ENCODE measurements at places on chromosomes 5 and 9. TPM values are rescaled to one million over a fixed set of nuclear protein-coding genes. Genes with fewer than 3 reads are reported as not detected.
A peak's percentile ranks its signal among the peaks of the same experiment; 100 is the strongest.

DNA sequence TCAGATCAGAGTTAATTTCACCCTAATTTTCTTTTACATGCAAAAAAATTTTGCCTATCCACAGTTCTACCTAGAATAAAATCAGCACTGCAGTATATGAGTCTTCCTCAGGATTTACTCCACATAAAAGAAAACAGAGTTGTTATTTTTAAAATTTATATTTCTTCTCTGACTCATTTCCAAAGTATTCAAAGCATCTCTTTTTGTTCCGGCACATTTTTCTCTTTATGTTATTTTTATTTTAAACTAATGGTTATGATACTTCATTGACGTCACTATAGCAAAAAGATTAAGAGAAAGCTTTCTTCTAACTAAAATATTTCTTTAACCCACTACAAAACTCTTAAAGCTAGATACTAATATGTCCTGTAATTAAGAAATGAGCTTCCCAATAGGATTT lies 590.4 kb downstream of the PRELID2 start:
- no peak overlapping the region for H3K4me3 ChIP-seq
- H3K36me3 ChIP-seq = no peaks in the 10 kb centered on the region
- DNase-seq = no peak
- H3K27me3 ChIP-seq = no peaks in the 10 kb centered on the region
- peaks cover 2% of the 10 kb centered on the region for H3K4me1 ChIP-seq

GRCh38 chr5:38790891-38791290 lies 54.9 kb upstream of the OSMR start:
- DNase-seq = no peak
- peaks cover 2% of the 10 kb centered on the region for H3K27me3 ChIP-seq

- DNase-seq = no peak
- H3K36me3 ChIP-seq = no peaks in the 10 kb centered on the region
- H3K27ac ChIP-seq = no peak overlapping the region
- no peaks in the 10 kb centered on the region for H3K27me3 ChIP-seq
- no peaks in the 10 kb centered on the region for H3K4me1 ChIP-seq
Observed at GRCh38 chr9:37640246-37640645, 10.5 kb upstream of the FRMPD1 start.

- DNase-seq = no peak
- H3K4me1 ChIP-seq = no peaks in the 10 kb centered on the region
- no peaks in the 10 kb centered on the region for H3K36me3 ChIP-seq
Observed at GRCh38 chr9:27675354-27675753, 102.1 kb upstream of the C9orf72 start.

DNA sequence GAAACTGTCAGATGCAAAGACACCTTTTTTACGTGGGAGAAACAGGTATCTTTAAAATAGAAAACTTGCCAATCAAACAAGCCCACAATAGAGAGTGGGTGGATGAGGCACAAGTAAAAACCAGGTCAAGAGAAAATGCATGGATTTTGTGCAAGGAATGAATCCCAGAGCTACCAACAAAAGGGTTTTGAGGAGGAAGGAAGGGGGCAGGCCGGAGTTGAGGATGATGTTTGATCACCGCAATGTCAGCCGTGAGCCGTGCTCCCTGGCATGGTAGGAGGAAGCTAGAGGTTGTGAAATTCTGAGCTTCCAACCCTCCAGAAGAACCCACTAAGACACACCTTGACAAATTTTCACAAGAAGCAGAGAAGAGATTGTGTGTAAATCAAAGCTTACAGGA lies 53.2 kb downstream of the HRH2 start:
- H3K4me1 ChIP-seq = no peaks in the 10 kb centered on the region
- no peak for DNase-seq
- no peak overlapping the region for H3K4me3 ChIP-seq
- no peak overlapping the region for H3K27ac ChIP-seq
- no peaks in the 10 kb centered on the region for H3K27me3 ChIP-seq
- H3K36me3 ChIP-seq = no peaks in the 10 kb centered on the region

- no peak for DNase-seq
- no peaks in the 10 kb centered on the region for H3K4me1 ChIP-seq
- no peaks in the 10 kb centered on the region for H3K36me3 ChIP-seq
- no peak overlapping the region for H3K27ac ChIP-seq
- H3K27me3 ChIP-seq = peaks cover 2% of the 10 kb centered on the region
Observed at GRCh38 chr9:91628892-91629291, 205.3 kb upstream of the NFIL3 start.

DNA sequence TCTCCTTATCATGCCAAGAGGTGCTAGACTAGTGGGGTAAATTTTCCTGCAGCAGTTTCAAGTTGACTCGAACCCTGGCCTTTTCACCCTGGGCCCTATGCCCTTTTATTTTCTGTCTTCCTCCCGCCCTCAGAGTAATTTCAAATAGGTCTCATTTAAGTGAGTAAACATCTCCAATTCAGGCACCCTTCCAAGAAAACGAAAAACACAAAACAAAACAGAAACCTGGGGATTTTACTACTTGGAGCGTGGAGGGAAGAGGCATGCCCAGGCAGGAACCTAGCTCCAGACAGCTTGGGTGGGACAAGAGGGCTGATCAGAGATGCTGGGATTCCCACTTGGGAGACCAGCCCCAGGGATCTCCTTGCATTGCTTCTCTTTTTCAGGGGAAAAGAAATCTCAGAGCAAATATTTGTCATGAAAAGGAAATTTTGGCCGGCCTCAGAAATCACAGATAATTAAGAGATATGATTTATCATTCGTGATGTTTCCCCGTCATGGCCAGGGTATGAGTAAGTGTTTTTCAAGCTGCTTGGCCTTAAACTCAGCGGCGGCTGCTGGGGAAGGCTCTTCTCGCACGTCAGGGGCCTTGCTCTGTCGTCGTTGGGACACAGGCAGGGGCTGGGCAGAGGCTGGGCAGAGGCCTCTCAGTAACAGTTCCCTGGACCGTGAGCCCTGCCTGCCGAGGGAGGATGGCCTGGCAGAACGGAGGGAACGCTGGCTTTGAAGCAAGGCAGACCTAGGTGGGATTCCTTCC lies 248.6 kb upstream of the KLF4 start:
- H3K27ac ChIP-seq = no peak overlapping the region
- no peaks in the 10 kb centered on the region for H3K4me1 ChIP-seq
- DNase-seq = peak; percentile 88
- no peak overlapping the region for H3K4me3 ChIP-seq
- H3K27me3 ChIP-seq = no peaks in the 10 kb centered on the region

GRCh38 chr9:79026316-79026715 lies 545.4 kb upstream of the TLE4 start:
- no peaks in the 10 kb centered on the region for H3K36me3 ChIP-seq
- H3K4me1 ChIP-seq = no peaks in the 10 kb centered on the region
- H3K27me3 ChIP-seq = no peaks in the 10 kb centered on the region
- no peak for DNase-seq

GRCh38 chr9:1709347-1709746 lies 305.8 kb upstream of the SMARCA2 start:
- H3K36me3 ChIP-seq = no peaks in the 10 kb centered on the region
- H3K27ac ChIP-seq = no peak overlapping the region
- no peak for DNase-seq
- H3K4me1 ChIP-seq = no peaks in the 10 kb centered on the region
- no peak overlapping the region for H3K4me3 ChIP-seq

DNA sequence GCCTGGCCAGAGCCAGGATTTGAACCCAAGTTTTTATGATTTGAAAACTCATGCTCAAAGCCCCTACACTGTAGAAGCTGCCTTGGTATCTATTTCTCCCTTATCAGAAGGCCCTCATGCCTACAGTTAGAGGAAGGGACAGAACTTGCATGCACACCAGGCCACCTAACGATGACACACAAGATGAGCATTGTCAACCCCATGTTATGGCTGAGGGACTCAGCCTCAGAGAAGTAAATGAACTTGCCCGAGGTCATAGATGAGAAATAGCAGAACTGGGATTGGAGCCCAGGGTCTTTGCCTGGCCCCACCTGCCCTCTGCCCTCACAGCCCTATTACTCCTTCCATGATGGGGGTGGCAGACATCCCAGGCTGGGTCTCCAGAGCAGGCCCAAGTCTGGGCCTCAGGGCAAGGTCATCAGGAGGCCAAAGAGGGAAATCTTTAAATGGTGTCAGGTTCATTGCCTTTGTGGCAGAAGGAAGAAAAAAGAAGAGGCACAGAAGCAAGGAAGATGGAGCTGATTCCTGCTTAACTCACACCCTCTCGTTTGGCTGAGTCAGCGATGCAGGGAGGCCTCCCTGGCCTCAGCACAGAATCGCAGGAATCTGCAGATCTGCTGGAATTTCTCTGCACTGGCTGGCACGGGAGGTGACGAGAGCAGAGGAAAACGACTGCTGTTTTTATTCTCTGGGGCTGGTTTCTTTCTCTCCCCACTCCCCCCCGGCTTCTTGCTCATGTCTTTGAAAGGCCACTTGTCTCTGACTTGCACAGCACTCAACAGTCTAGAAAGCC lies 20.6 kb upstream of the CRB2 start:
- H3K27ac ChIP-seq = no peak overlapping the region
- H3K4me1 ChIP-seq = no peaks in the 10 kb centered on the region
- H3K36me3 ChIP-seq = no peaks in the 10 kb centered on the region
- DNase-seq = no peak
- no peaks in the 10 kb centered on the region for H3K27me3 ChIP-seq
- H3K4me3 ChIP-seq = no peak overlapping the region

DNA sequence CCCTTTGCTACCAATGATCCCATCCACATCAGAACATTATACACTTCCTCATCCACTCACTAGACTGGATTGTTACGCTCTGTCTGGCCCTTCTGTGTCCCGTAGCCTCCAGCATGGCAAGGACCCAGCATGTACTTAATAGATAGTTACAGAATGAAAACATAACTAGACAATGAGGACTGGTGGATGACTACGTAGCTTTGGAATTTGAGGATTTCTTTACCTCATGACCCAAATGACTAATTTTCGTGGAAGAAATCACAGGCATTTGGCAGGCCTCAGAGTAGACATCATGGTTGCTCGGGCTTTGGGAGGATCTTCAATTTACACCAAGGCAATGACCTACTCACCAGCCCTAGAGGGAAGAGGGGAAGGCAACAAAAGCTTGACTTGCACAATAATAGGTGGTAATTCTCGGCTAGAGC lies 299.8 kb downstream of the TLE1 start:
- peak; percentile 63 for DNase-seq
- H3K27me3 ChIP-seq = no peaks in the 10 kb centered on the region
- H3K36me3 ChIP-seq = no peaks in the 10 kb centered on the region
- peaks cover 4% of the 10 kb centered on the region for H3K4me1 ChIP-seq

GRCh38 chr9:28407351-28407750 lies 834.1 kb upstream of the C9orf72 start:
- H3K4me1 ChIP-seq = no peaks in the 10 kb centered on the region
- no peaks in the 10 kb centered on the region for H3K36me3 ChIP-seq
- H3K27ac ChIP-seq = no peak overlapping the region

DNA sequence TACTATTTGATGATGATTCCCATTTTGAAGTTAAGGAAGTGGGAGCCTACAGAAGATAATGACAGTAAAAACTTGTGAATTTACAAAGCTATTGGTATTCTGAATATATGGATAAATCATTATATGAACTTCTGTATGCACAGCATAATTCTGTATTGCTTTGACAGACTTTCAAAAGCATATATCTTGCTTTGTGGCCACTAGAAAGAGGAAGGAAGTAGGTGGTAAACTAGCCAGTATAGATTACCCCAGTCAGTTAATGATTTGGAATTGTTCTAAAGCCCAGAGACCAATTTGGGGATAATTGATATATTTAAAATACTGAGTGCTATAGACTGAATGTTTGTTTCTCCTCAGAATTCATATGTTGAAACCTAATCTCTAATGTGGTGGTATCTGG lies 53.0 kb downstream of the NR2F1 start:
- H3K36me3 ChIP-seq = no peaks in the 10 kb centered on the region
- no peak overlapping the region for H3K4me3 ChIP-seq
- no peaks in the 10 kb centered on the region for H3K4me1 ChIP-seq
- DNase-seq = no peak

- peaks cover 11% of the 10 kb centered on the region for H3K4me1 ChIP-seq
- peak within 1 kb of the TSS; percentile 51 for H3K4me3 ChIP-seq
- peak within 1 kb of the TSS; percentile 94 for H3K27ac ChIP-seq
- DNase-seq = peak; percentile 86
Observed at GRCh38 chr5:159915904-159916840, at the start of gene ADRA1B. Gene ADRA1B, plus strand, starts transcription at chr5:159916482. Its CDS starts 424 bp downstream, at chr5:159916906.

GRCh38 chr5:64900618-64901017 lies 131.9 kb downstream of the CWC27 start:
- H3K4me1 ChIP-seq = no peaks in the 10 kb centered on the region
- no peaks in the 10 kb centered on the region for H3K27me3 ChIP-seq
- no peak overlapping the region for H3K4me3 ChIP-seq
- no peaks in the 10 kb centered on the region for H3K36me3 ChIP-seq

DNA sequence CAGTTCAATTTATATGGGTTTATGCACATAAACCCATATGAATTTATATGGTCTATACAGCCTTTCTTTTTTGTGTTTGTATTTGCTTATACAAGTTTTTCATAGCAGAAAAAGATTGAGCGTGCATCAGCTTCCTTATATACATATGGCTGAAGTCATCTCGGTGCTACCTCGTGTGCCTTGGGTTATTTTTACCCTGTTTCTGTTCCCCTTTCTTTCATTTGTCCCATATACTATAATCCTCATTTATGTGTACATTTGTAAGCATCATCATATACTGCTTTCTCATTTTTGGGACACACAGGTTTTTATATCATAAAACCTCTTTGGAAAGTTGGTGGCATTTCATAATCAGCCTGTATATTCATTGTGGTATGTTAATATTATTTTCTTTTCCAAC lies 107.8 kb upstream of the ADAMTSL1 start:
- DNase-seq = no peak
- no peak overlapping the region for H3K4me3 ChIP-seq
- H3K27me3 ChIP-seq = no peaks in the 10 kb centered on the region
- no peaks in the 10 kb centered on the region for H3K36me3 ChIP-seq
- H3K4me1 ChIP-seq = peaks cover 2% of the 10 kb centered on the region

- H3K4me3 ChIP-seq = no peak overlapping the region
- no peaks in the 10 kb centered on the region for H3K4me1 ChIP-seq
- no peaks in the 10 kb centered on the region for H3K27me3 ChIP-seq
- no peak overlapping the region for H3K27ac ChIP-seq
- no peak for DNase-seq
- H3K36me3 ChIP-seq = no peaks in the 10 kb centered on the region
Observed at GRCh38 chr5:102722931-102723330, 32.2 kb upstream of the PAM start.

GRCh38 chr5:157283434-157283833 lies 17.5 kb downstream of the CYFIP2 start:
- no peak overlapping the region for H3K27ac ChIP-seq
- H3K27me3 ChIP-seq = no peaks in the 10 kb centered on the region
- DNase-seq = no peak
- H3K36me3 ChIP-seq = peaks cover 3% of the 10 kb centered on the region
- H3K4me3 ChIP-seq = no peak overlapping the region

GRCh38 chr5:38846379-38847011 lies 683 bp downstream of the OSMR start:
- H3K4me1 ChIP-seq = no peaks in the 10 kb centered on the region
- H3K27ac ChIP-seq = peak overlapping the region; percentile 3
- peak overlapping the region; percentile 66 for H3K4me3 ChIP-seq
- no peaks in the 10 kb centered on the region for H3K27me3 ChIP-seq

- H3K27ac ChIP-seq = no peak overlapping the region
- no peak overlapping the region for H3K4me3 ChIP-seq
- no peaks in the 10 kb centered on the region for H3K36me3 ChIP-seq
- DNase-seq = no peak
- no peaks in the 10 kb centered on the region for H3K27me3 ChIP-seq
Observed at GRCh38 chr9:137711678-137712105, 92.9 kb downstream of the EHMT1 start.

- no peaks in the 10 kb centered on the region for H3K27me3 ChIP-seq
- H3K4me3 ChIP-seq = no peak overlapping the region
- H3K36me3 ChIP-seq = no peaks in the 10 kb centered on the region
- H3K4me1 ChIP-seq = no peaks in the 10 kb centered on the region
Observed at GRCh38 chr9:112535811-112536210, 49.2 kb downstream of the KIAA1958 start.

Gene COQ4
- total RNA-seq = 28.4 TPM

Gene PTGDS
- total RNA-seq = 145 TPM

Gene LCN15
- not detected for total RNA-seq

Gene POLR3G
- 1.0 TPM for total RNA-seq

Gene C1QTNF2
- 9.1 TPM for total RNA-seq

Gene CD14
- total RNA-seq = 104 TPM

Gene PTGES
- 9.1 TPM for total RNA-seq

Gene ZBTB6
- total RNA-seq = 9.0 TPM

Gene SLCO6A1
- 0.75 TPM for total RNA-seq
